Cardiac fibroblast (primary cell): ENCODE measurements at places on chromosomes 5 and 9.
A peak's percentile ranks its signal among the peaks of the same experiment; 100 is the strongest.

DNA sequence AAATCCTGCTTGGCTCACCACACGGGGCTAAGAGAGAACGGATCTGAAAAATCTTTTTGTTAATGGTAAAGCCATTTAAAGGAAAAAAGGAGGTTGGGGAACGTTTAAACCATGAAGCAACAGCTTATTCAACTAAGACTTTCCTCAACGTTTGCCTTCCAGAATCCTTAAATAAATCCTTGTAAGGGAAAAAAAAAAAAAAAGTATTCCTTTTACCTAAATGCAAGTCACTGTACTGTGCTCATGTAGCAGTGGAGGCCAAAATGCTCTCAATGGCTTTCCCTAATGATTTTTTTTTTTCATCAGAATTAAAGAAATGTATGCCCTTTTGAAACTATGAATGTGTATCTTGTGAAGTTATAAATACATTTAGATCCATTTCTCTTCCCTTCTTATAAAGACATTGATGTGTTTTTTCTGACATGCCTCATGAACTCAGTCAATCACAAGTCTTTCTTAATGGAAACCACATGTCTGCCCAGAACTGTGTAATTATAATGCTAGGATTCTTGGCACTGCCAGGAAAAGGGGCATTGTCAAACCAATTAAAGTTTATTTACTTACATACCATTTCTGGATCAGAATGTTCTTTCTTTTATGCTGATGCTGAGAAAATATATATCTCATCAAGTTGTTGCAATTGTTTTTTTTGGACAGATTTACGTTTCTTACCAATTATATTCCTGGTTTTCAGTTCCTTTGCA is 107.5 kb downstream of the EBF1 start:
- peak; percentile 86 for DNase-seq

GRCh38 chr5:74736759-74737158 is 30.2 kb downstream of the GFM2 start:
- DNase-seq = no peak

GRCh38 chr5:1058083-1058945 is 49.7 kb downstream of the NKD2 start:
- DNase-seq = no peak

DNA sequence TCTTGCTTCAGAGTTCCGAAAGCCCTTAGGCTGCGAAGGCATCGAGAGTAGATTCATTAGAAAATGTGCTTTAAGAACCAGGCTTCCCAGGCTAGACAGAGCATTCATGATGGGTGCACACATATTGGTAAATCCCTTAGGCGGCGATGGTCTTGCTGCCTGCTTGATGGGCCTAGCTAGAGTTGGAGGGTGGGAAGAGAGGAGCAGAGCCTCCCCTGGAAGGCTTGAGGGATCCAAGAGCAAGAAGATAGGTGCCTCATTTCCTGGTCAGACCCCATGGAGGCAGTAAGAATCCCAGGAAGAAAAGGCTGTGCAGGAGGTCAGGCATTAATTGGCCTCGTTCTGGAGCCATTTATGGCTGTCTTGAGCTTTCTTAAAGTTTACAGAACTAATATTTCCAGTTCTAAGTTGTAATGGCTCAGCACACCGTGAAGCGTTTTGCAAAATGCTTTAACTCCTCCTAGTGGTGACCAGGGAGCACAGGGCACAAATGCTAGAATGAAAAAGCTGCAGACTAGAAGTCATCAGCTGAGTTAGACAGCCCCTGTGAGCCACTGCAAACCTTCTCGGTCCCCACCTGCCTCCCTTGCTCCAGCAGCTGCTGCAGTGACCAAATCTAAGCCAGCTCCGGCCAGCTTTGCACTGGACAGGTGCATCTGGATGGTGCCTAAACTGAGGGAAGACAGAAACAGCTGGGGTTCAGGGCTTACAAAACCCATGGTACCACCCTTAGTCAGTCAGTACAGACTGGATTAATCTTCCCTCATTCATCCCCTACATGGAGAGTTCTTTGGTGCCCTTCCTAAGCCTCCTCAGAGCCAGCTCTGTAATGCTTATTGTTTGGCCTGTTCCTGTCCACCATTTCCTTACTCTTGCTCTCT is 14.7 kb downstream of the SLC45A2 start:
- peak; percentile 80 for DNase-seq

DNA sequence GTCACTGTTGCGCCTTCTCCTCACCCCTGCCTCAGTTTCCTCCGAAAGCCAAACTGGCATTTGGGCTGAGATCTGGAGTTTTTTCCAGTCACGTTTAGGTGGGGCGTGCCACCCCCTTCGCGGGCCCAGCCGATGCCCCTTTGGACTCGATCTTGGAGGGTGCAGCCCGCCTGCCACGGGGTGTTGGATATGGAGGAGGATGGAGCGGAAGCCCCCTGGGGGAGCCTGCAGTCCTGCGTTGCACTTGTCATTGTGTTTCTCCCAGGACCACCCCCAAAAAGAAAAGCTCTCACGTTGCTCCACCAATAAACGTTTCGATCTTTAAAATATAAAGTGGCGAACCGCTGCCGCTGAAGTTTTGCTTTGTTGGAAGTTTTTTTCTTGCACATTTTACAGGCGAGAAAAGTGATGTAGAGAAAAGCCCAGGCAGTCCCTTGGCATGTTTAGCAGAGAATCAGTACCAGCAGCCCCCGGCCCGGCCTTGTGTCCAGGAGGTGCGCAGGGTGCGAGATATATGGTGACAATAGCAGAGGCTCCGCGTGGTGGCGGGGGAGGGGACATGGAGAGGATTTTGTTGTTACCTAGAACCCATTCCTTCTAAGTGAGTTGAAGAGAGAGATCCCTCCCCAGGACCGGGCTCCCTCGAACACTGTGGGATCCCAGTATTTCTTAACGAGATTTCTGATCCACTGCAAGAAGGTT is 681 bp downstream of the F2R start:
- peak; percentile 50 for DNase-seq

DNA sequence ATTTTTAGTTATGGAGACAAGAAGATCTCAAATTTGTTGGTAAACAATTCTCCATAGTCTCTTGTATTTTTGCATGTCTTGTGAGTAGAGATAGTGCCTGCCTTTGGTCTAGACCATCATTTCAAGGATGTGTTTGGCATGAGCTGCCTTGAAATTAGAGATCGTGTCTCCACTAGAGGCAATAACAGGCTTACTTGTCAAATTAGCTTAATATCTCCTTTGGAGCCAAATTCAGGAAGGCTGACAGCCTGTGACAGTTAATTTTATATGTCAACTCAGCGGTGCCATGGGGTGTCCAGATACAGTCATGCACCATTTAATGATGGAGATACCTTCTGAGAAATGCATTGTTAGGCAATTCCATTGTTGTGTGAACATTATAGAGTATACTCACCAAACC is 24.8 kb upstream of the PRDM9 start:
- no peak for DNase-seq
